Activated naive CD8-positive, alpha-beta T cell treated with anti-CD3 and anti-CD28 coated beads, Interleukin-2, amount 50 U/mL, for 24 hours (primary cell): ENCODE measurements at places on chromosomes 3 and 15.

DNA sequence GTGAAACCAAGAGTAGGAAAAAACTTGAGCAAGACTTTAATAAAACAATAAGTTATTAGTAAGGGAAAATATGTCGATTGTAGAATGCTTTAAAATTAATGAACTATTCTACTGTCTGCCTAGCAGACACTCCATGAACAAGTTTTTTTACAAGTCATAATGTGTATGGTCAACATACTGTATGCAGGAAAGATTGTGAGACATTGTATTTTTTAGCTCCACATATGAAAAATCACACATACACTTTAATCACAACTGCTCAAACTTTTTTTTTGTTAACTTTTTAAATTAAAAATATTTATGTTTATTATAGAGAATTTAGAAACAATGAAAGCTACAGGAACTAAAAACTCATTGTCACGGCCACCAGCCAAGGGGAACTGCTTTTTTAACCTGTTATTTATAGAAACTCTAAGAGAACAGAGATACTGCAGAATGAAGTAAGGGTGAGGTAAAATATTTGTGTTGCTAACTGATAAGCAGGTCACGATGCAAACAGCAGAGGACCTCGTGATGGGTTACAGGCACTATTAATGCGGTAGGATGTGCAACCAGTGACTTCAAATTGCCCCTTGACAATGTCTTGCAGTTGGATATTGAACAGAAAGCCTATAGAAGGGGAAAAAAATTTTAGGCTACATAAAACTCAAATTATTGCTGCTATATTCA, 53.0 kb downstream of the THSD4 start:
- no peak for DNase-seq

DNA sequence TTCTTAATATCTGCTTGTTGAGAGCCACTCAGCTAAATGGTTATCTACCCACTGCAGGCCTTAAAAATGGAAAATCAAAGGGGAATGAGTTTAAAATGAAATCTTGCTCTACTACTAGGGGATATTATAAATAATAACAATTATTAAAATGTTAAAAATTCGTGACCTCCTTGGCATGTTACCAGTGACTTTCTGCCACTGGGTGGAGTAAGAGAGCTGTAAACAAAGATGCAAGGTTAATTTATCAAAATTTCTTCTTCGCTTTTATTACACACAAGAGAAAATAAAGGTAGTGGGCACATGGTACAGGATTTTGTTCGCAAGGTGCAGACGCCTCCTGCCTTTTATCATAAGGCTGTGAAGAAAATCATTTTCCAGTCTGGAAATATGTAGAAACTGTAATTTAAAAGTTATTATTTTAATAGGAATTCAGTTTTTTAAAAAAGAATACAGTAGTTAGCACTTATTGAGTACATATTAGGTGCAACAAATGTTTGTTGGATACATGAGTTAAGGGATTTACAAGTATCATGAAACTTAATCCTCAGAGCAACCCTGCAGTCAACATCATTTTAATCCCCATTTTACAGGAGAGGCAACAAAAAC, 272.6 kb downstream of the SUCLG2 start:
- peak; percentile 16 for DNase-seq

DNA sequence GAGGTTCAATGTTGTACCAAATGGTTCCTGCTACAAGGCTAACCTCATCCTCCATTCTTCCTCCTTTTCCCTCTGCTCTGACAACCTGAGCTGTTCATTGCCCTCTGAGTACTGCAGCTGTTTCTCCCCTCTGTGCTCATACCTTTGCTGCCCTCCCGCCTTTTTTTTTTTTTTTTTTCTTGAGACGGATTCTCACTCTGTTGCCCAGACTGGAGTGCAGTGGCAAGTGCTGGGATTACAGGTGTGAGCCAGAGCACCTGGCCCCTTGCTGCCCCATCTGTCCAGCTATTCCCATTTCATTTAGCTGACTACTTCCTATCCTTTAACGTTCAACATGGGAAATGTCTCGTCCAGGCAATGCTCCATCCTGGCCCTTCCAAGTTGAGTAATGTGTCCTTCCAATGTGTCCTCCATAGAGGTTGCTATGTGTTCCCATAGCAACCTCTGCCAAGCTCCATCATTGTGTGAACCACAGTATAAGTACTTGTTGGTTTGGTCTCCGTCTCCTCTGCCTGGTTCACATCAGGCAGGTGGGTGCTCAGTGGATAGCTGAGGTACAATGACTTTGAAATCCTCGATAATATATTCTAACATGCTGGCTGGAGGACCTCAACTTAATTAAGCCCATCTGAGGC, 179.9 kb upstream of the ANKRD28 start:
- no peak for DNase-seq

DNA sequence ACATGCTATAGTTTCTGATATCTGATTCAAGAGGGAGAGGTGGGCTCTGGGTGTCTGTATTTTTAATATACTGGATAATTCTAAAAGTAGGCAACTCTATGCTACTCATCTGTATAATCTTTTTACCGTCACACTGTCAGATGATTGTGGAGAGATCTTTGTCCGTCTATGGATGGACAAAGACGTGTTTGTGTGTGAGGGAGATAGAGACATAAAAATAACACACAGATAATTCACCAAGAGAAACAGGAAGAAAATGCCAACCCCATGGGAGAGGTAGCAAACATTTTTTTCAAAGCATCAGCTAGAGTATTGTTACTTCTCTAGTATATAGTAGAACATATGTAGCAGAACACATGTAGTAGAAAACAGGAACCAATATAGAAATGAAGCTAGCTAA, 346.1 kb downstream of the AGBL1 start:
- DNase-seq: no peak

DNA sequence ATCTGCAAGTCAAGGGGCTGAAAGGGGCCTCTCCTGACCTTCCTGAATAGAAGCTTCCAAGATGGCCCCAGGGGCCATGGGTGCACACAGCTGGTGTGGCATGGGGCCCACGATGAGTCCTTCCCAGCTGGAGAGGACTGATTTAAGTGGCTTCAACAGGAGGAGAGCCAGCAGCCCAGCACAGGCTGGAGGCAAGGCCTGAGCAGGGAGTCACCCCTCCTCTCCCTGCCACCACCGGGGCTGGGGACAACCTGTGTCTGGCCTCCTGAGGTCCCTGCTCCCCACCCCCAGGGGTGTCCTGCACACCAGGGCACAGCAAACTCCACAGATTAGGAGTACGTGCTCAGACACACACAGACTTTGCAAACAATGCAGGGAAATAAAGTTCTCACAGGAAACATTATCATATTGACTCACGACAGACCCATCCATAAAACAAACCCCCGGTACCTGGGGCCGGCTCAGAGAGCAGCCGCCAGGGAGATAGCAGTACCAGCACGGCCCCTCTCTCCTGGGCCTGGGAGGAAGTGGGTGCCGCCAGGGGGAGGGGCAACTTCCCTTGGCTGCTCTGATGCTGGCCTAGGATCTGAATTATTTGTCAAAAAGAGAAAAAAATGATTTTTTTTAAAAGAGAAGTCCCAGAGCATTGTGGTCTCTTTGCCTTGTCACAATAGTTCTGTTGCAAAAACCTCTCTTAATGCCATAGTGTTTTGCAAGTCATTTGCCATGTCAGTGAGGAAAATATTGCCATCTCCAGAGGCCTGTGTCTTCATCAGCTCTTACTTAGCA, 21.9 kb upstream of the TSEN2 start:
- DNase-seq: peak; percentile 29

- peak; percentile 17 for DNase-seq
Measured at GRCh38 chr3:11238060-11238459, 34.1 kb upstream of the ATG7 start.

DNA sequence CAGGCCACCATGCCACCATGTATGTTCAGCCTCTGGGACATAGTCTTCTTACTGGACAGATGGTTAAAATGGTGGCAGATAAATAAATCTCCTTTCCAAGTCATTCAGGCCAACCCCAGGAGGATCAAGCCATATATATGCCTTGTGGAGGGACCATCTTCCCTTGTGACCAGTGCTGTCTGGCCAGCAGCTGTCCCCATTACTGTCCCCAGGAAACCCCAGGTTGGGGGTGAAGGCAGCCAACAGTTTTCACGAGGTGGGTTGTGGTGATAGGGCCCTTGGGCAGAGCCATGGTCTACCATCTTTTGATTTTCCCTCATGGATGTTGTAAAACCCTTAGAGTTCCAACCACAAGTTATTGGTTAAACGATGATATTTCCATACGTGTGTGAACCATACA, 48.7 kb upstream of the PCSK6 start:
- no peak for DNase-seq
